T-helper 2 cell treated with Interferon-gamma antibody and Interleukin-4, amounts not matched to agents 5 μg/mL and 100 μg/mL, for 36 hours (primary cell): ENCODE measurements at places on chromosomes 2 and 18.

DNA sequence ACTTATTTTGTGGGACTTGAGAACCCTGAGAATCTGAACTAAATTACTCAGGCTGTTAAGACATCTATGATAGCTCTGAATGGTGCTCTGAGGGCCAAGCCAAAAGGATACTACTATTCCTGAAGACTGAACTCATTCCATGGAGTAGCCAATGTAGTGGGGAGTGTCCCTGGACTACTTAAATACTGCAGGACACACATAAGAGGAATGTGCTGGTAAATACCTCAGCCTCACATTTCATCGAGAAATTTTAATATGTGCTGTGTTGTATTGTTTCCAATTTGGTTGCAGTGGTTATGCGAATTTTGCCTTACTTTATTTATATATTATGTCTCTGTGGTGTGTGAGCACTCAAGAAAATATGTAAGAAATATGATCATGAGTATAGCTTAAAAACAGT lies 264.4 kb upstream of the FIGN start:
- DNase-seq = no peak

DNA sequence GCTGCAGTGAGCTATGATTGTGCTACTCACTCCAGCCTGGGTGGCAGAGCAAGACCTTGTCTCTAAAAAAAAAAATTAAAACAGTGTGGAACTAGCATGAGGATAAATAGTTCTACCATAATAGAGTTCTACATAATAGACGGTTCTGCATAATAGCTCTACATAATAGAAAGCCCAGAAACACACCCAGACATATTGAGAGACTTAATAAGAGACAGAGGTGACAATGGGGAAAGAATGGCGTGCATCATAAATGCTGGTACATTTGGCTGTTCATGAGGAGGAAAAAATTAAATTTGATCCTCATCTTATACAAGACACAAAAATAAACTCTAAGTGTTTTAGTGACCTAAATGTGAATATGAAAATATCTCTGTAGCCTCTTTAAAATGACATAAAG lies 58.5 kb downstream of the PTRHD1 start:
- no peak for DNase-seq

DNA sequence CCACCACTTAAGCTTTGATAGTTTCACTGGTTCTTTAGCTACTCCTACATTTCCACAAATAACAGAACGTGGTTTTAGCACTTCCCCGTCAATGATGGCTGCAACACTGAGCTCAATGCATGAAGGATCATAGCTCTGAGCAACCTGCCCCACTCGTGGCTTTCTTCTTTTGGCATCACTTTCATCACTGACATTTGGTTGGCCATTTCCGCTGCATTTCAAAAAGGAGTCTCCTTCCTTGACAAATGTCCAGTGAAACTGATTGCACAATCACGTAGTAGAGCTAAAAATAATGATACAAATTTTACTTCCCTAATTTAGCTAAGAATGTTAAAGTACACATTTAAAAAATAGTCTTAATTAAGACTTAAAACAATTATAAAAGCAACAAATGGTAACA lies 205.2 kb upstream of the HDAC4 start:
- no peak for DNase-seq

GRCh38 chr2:62208758-62209114 lies 12.8 kb downstream of the B3GNT2 start:
- no peak for DNase-seq

DNA sequence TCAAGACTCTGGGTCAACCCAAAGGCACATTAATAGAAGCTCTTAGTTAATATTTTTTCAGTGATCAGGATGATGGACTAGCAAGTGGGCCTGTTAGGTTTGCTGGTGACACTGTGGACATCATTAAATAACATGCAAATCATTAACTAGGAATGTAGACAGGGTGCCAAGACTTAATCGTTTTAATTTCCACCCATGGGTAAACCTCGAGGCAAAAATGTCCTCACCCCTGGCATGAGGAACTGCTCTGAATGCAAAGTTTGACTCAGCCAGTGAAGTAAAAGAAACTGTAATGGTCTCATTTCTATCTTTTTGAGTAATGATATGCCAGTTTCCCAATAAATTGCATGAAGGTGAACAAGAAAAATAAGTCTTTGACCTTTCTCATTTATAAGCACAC lies 152.6 kb upstream of the MEX3C start:
- DNase-seq = no peak

- DNase-seq = no peak
Observed at GRCh38 chr2:71605781-71606241, 152.4 kb downstream of the DYSF start.

DNA sequence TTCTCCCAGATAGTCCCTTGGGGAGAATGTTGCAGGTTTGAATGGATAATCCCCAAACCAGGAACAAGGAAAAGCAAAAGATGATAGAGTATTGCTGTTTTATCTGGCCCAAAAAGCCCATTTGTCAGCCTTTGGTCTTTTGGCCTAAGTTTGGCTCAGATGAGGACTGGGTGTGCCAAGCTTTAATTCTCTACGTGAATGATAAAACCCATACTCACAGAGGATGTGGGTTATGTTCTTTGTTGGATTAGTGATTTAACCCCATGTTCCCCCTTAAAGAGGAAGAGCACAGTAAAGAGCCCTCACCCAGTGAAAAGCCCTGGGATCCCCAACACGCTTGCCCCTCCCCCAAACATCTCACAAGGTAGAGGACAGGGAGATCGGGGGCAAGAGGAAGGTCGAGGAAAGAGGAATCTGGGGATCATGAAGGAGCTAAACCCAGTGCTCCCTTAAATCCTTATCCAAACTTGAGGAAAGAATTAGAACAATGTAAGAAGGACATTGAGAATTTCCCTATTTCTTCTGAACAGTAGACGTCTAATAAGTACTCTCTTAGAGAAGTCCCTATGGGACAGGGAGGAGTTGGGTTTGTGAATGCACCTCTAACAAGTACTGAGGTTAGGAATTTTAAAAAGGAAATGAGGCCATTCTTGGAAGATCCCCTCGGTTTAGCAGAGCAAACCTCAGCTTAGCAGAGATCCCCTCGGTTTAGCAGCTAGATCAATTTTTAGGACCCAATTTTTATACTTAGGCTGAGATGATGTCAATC lies 105.0 kb downstream of the HIBCH start:
- no peak for DNase-seq
